ENCODE measurements at places on chromosomes 5 and 9.

DNA sequence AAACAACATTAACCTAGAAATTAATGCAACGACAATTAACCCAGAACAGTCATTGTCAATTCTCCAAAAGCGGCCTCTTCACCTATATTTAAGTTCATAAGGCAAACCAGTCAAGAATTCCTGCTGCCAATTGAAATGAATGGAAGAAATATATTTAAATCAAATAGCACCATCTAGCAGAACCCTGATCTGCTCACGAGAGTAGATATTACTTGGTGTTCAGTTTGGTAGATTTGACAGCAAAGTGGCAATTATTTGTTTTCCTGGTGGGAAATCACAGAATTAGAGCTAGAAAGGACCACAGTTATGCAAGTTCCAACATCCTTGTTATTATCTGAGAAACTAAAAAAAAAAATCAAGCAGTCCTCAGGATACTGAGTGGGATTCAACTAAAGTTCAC is 2.3 kb downstream of the SSBP2 start:
- DNase-seq, result no peak

DNA sequence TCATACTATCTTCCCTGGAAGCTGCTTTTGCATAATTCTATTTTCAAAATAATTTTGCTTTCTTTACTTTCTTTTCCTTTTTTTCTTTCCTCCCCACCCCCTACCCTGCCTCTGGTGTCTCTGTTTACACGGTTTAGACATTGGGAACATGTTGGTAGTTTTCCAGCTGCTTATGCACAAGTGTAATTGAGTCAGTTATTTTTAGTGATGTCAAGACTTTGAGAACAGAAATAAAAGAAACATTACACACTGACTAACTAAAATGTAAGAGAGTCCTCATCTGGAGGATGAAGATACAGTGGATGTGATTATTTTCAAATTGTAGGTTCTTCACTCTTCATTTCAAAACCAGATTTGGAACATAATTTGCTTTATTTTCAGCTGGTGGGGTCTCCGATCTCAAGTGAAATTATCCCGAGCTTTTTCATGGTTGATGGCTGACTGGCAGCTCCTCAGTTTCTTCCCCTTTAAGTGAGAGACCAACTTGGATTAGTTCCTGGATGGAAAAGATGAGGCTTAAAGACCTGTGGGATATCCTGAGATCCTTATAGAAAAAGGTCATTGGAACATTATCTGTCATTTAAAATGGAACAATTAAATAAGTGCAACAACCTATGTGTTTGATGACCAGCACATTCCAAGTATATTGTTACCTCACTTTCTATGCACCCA is 154.4 kb upstream of the ZNF462 start:
- DNase-seq, result no peak

GRCh38 chr9:20604562-20604961 is 17.7 kb downstream of the MLLT3 start:
- DNase-seq, result no peak

DNA sequence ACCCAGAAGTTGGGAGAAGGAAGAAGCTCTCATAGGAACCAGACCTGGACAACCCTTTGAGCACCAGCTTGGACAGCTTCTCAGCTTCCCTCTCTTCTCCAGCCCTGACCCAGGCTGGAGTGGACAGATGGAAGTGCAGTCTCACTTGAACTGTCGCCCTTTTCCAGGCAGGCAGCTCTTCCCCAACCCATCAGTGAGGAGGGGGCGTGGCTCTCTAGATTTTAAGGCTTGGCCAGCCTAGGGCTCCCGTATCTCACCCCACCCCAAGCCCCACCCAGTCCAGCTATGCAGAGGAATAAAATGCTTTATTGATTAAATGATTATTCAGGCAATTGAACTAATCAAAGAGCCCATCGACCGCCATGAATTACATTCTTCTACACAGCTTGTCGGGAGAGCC is 2.2 kb downstream of the PAX5 start:
- no peak for DNase-seq

GRCh38 chr5:108924457-108924961 is 176.8 kb downstream of the FER start:
- DNase-seq, result no peak

DNA sequence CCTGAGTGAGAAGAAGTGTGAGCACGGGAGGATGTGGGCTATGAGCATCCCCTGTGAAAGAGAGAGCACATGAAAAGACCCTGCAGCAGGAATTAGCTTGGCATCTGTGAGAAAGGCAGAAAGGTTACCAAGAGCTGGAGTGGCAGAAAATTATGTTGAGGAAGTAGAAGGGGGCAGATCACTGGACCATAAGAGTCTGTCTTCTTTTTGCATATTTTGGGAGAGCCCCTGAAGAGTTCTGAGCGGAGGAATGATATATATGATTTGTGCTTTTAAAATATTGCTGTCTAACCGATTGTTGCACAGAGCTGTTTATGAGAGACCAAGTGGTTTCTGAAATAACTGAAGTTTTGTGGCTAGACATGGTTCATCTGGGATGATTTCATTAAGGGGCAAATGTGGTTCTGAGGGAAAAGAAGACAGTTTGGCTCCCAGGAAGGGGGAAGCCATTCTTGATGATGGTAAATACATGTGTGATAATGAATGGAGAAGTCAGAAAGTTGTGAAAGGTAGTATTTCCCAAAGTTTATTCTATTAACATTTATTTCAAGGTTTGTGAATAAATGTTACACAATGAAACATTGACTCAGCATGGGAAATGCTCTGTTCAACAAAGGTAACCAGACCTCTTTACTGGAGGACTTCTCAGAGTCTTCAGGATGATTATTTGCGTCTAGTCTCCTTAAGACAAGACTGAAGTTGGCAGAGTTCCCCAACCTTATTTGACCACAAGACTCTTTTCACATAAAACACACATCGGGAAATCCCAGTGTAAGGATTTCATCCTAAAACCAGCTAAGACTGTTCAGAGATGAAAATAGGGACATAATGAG is 31.5 kb upstream of the ADRB2 start:
- DNase-seq, result no peak

DNA sequence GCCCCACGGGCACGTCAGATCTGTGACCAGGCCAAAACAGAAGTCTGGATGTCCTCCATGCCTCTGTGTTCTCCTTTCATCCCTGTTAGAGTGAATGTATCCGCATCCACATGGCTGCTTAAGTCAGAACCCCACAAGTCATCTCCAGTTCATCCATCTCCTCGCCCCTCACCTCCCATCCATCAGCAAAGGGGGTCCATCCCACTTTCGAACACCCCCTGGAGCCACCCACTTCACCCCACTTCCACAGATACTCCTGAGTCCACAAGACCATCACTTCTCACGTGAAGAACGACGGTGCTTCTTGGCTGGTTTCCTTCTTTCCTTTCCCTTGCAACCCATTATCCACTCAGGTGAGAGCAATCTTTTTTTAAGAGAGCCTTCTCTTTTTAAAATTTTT is 3.5 kb upstream of the SPOCK1 start:
- DNase-seq, result no peak

- DNase-seq, result no peak
Measured at GRCh38 chr5:172351240-172351778, 67.7 kb upstream of the UBTD2 start.

- no peak for DNase-seq
Measured at GRCh38 chr5:96031811-96032261, 70.2 kb upstream of the ELL2 start.

DNA sequence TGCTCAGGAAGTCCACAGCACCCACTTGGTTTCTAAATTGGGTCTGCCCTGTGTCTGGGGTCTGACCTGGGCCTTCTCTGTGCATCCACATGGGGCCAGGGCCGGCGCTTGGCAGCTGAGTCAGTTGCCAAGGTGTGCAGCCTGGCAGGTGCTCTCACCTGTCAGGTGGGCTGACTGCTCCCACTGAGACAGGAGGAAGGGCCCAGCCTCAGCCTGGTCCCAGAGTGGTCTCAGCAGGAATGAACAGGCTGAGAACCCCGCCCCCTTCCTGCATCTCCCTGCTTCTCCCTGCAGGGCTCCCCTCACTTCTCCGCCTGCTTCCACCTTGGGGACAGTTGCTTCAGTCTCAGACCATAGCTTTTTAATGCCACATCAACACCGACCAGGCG is 60.5 kb downstream of the BARX1 start:
- DNase-seq, result no peak

GRCh38 chr5:78661691-78662090 is 13.1 kb upstream of the LHFPL2 start:
- DNase-seq, result no peak

GRCh38 chr9:83623679-83624076 is 735 bp downstream of the IDNK start:
- peak; percentile 63 for DNase-seq

DNA sequence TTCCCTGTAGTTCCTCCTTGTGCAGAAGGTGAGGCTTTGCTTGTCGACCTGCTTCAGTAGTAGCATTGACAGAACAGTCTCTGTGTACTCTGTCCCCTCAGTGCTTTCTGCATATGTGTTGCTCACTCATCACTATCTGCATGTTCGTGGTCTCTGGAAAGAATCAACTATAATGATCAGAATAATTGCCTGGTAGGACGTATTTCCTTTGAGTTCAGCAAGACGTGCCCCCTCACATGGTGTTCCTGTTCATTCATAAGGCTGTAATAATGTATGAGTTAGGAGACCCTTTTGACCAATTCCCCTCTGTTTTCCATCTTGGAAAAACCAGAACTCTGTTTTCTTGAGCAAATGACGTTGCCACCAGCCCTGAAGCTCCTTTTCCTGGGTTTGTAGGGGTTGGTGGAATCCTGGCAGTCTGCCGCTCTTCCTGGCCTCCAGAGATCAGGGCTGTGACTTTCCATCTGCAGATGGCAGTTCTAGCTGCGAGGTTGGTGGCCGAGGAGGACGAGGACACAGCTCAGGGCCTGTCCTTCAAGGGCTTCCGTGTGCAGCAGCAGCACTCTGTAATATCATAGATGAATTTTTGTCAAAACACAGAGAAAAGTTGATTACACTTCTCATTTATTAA is 61.9 kb downstream of the EXOSC2 start:
- no peak for DNase-seq

Measured in NCI-H510A treated with DMSO at 0.1 percent for 48 hours (cell line).